Activated CD4-positive, alpha-beta T cell treated with anti-CD3 and anti-CD28 coated beads, Interleukin-2, amount 50 U/mL, for 48 hours (primary cell): ENCODE measurements at places on chromosomes 1 and 21.

DNA sequence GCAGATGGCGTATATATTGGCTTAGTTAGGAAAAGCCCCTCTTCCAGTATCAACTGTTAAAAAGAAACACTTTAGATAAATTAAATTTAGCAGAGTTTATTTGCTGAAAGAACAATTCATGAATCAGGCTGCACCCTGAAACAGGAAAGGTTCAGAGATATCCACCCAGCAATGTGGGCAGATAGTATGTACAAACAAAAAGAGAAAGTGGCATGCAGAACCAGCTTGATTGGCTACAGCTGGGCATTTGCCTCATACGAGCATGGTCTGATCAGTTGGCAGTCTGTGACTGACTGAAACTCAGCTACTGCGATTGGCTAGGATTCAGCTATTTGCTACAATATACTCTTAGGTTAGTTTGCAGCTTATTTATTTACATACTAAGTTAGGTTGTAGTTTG lies 98.2 kb downstream of the ZC3H11B start:
- DNase-seq, result no peak

- DNase-seq, result no peak
Measured at GRCh38 chr1:211378844-211379243, 52.2 kb downstream of the TRAF5 start.

- DNase-seq, result no peak
Measured at GRCh38 chr1:236700903-236701302, 14.6 kb downstream of the ACTN2 start.

GRCh38 chr1:219412772-219413171 lies 200.1 kb downstream of the ZC3H11B start:
- no peak for DNase-seq

GRCh38 chr1:91621907-91622306 lies 121.3 kb downstream of the CDC7 start:
- no peak for DNase-seq

GRCh38 chr21:35582731-35583130 lies 477.6 kb downstream of the SETD4 start:
- DNase-seq, result no peak

GRCh38 chr1:52414942-52415341 lies 10.5 kb downstream of the PRPF38A start:
- DNase-seq, result no peak

- DNase-seq, result no peak
Measured at GRCh38 chr21:41923631-41924367, 30.0 kb downstream of the C2CD2 start.

DNA sequence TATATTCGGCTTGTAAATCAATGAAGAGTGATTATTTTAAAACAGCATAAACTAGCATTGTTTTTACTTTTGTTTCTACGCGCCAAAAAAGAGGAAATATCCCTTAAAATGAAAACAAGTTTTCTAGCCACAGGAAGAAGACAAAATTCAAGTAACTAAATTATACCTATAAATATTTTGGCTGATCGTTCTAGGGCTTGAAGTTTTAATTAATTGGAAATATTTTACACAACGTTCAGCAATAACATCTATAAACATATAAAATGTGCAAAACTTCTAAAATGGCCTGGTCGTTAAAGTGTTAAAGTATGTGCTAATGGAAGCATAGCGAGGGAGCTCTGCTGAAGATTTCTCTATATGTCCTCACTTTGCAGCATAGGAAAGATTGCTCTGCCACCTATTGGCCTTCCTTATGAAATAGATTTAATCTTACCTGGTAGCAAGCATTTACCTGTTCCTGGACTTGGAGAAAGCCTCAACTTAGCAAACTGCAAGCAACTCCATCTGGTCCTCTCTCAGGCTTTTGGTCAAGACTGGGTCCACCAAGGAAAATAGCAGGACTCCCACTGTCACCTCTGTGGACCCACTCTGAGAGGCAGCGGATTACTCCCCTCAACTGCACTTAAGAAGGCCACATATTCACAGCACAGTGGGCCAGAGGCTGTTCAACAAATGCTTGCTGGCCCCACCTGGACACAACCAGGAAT lies 351.3 kb upstream of the RUNX1 start:
- peak; percentile 11 for DNase-seq

DNA sequence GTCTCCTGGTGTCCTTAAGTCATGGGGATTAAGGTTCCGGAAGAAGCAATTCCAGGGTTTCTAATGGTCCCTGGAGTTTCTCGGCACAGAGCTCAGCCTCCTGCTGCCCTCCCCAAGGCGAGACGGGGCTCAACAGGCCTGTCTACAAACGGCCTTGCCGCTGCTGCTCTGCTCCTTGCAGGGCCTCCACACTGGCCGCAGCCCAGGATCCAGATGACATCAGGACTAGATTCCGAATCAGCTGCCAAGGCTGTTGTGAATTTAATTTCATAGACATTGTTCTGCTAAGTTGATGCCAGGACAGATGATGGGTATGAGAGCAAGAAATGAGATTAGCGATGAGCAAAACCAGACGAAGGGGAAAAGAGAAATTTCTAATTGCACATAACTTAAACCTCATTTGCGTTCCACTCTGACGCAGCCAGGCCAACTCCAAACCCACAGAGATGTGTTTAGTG lies 103.6 kb upstream of the BACE2 start:
- no peak for DNase-seq

GRCh38 chr1:35544976-35545375 lies 12.2 kb downstream of the KIAA0319L start:
- DNase-seq, result no peak

DNA sequence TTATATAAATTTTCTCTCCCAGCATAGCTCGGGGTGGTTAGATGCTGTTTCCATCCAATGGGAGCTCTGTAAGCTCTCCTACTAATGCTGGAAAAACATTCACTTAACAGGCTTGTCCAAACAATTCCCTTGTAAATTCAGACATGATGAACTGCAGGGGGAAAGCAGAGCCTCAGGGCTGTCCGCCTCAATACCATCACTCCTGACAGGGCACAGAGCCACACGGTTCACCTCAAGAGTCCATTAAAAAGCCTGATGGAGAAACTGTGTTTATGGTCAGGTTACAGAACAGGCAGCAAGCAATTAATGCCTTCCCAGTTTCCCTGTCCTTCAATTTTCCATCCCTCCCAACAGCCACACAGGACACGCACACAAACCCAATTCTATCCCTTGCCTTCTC lies 171.0 kb downstream of the BRINP2 start:
- no peak for DNase-seq

DNA sequence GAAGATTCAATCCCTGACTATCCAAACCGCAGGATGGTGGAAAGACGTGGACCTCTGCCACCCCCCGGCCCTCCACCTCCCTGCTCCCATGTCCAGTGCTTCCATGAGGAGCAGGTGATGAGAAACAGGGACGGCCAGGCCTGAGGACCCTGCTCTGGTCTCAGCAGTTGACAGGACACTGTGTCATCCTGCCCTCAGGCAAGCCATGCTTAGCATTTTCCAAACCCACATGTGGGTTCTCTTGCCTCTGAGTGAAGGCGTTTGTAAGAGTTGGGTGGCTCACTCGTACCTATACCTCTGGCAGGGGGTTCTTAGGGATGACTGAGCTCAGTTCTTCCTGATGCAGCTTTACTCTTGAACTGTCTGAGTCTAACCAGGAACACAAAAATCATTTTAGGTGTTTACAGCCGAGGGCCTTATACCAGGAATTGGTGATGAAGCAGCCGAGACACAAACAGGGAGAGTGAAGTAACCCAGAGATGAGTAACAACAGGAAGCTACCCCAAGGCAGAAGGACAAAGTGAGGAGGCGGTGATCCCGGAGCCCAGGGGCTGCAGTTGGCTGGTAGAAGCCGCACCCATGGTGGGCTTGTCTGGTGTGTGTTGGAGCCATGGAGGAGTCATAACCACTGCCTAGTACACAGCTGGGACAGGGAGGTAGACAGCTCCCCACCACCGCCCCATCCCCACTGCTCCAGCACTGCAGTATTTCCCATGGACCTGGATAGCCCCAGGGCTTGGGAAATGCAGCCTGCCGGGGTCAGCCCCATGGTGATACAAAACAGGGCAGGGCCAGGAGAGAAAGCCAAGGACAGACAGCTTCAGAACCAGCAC lies 21.4 kb downstream of the MYBPH start:
- DNase-seq, result no peak

DNA sequence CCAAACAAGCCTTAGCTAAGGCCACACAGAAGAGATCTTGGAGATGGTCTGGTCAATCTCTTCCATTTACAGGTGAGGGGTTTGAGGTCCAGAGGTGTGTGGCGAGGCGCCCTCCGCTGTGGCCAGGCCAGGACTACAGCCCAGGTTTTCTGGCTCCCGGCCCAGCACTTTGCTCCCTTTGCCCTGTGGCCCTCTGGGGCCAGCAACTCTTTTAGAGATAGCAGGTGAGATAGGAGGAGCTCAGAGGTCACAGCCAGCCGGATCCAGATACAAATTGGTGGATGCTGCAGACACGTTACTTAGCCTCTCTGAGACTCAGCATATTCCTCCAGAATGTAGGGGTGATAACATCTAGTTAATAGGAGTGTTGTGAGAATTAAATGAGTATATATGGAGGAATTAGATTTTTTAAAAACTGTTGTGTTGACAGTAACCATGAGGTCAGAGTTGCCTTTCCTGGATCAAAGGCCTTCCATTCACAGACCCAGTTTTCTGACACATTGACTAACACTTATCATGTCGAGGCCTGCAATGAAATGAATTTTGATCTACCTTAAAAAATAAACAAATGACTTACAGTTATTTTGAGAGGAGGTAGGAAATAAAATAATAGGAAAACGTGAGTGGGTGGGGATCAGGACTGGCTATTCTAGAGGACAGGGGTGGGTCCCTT lies 16.6 kb downstream of the TEX35 start:
- DNase-seq, result no peak

- DNase-seq, result peak; percentile 18
Measured at GRCh38 chr1:63674238-63674864, 81.1 kb downstream of the PGM1 start.

GRCh38 chr1:33367485-33368405 lies 46.8 kb upstream of the A3GALT2 start:
- peak; percentile 88 for DNase-seq

DNA sequence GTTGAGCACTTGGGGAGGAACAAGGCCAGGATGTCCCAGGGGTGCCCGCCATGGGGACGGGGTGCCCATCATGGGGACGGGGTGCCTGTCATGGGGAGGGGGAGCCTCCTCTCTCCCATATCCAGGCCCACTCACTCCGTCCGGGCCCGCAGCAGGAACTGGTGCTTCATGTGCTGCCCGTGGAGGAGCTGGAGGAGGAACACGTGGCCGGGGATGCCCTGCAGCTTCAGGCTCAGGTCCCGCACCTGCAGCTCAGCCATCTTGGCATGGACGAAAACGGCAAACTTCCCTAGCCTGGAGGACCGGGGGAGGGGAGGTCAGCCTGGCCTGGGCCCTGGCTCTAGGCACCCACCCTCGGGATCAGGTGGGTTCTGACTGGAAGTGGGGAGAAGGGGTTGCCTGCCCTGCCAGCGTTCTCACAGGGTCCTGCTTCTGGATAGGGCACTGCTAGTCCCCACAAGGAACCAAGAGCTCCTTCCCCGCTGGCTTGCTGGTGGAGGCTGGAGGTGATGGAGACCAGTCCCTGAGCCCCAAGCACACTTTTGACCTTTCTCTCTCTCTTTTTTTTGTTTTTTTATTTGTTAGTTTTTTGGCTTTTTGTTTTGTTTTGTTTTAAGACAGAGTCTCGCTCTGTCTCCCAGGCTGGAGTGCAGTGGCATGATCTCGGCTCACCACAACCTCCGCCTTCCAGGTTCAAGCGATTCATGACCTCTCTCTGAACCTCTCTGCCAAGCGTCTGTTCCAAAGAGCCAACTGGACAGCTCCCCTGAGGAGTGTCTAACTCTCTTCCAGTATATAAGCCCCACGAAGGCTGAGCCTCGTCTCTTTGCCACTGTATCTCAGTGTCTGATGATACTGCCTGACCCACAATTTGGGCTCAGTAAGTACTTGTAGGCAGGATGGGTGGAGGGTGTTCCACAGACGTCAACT lies 9.9 kb downstream of the ARHGEF19 start:
- no peak for DNase-seq
